ENCODE measurements at places on chromosomes 3 and 15.

DNA sequence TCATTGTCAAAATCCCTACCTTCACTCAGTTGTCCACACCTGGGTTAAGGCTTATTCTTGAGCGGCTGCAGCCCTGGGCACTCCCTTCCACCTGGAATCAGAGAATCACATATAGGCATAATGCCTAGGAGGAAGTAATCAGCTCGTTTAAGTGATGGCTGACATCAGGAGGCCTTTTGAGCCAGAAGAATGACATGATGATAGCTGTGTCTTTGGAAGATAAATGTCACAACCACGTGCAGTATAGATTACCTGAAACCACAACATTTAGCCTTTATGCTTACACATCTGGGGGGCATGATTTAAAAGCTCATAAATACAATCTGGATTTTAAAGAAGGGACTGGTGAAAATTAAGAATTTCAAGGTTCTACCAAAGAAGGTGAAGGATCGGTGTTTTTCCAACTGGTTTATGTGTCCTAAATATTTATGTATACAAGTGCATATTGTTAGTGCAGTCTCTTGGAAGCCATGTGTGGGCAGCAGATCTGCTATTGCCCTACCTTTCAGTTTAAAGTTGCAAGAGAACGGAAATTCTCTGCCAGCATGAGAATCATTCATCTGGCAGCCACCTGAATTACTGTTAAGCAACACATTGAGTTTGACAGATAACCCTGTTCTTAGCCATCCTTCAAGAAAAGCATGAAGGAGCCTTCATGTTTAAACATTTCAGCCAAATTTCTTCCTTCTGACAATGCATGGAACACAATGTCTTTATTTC, 163.4 kb upstream of the NR2E3 start:
- no peak for DNase-seq

DNA sequence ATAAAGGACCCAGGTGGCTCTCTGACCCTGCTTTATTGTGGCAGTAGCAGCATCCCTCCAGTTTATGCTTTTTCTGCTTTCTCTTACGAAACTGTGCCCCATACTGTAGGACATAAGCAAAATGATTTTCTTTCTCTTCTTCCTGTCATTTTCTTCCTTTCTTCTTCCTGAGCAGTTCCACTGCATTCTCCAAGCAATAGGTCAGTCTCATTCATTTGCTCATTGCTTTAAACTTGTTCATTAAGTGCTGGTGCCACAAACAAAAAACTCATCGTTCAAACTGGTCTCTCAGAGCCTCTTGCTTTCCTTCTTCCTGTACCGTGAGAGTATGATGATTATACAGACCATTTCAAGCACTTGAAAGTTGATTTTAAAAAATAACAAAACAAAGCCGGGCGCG, 66.8 kb downstream of the PDE8A start:
- DNase-seq = no peak

- no peak for DNase-seq
Measured at GRCh38 chr3:463252-464192, 267.0 kb downstream of the CHL1 start.

GRCh38 chr3:155101398-155101797, 21.3 kb downstream of the MME start:
- no peak for DNase-seq

DNA sequence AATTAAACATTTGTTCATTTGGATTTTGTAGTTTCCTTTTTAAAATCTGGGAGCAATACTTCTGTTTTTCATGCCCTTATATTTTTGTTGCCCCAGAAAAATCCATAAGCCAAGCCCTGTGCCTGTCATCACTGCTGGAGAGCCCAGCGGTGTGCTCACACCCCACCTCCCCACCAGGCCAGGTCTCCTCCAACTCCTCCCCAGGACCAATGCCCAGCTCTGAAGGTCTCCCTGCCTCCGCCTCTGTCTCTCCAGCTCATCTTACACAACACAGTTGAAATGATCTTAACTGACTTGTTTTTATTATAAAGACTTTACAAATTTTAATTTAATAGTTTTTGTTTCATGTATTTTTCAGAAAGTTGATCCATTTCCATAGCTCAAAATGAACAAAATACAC, 66.4 kb downstream of the RHCG start:
- DNase-seq = no peak
